ENCODE measurements at places on chromosomes 1 and 21. TPM values are rescaled to one million over a fixed set of nuclear protein-coding genes. Genes with fewer than 3 reads are reported as not detected.
A peak's percentile ranks its signal among the peaks of the same experiment; 100 is the strongest.

DNA sequence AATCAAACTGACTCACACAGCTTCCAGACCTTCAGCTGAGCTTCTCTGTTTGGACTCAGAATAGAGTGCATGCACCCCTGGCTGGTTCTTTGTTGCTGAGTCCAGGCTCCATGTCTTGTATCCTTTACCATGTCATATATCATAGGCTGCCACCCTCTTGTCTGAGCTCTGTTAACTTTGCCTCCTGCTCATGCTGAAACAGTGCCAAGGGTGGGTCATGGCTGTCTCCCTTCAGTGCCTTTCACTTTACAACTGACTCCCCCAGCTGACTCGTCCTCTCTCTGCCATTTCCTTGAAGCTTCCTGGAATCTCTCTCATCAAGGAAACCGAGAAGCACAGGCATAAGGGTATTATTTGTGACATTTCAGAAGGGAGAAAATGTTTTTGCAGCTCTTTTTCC lies 885.3 kb downstream of the TTLL7 start:
- DNase-seq: peak; percentile 22

DNA sequence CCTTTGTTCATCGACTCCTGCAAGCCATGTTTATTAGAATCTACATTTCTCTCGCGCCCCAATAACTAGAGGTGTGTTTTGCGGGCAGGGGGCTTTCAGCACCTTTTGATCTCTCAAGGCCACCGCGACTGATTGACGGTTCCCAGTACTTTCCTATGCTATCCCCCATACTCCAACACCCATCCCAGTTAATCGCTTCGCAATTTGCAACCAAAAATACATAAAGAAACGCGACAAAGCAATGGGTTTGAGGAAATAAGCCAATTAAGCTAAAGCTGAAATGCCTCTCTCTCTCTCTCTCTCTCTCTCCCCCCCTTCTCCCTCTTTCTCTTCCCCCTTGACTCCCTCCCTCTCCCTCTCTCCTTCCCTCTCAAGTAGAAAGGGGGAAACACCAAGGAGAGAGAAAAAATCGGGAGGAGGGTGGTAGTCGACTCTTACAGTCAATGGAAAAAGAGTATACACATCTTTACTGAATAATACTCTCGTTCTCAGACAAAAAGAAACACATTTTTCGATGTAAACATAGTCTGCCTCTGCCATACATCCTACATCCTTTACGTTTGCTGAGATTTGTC lies 128.0 kb upstream of the DPYD start:
- DNase-seq: no peak

- DNase-seq: no peak
These were observed at the start of gene LEFTY2 for GRCh38 chr1:225941187-225941941. Gene LEFTY2 (minus strand): TSS chr1:225941220. CDS start chr1:225941140, 80 bp downstream.

DNA sequence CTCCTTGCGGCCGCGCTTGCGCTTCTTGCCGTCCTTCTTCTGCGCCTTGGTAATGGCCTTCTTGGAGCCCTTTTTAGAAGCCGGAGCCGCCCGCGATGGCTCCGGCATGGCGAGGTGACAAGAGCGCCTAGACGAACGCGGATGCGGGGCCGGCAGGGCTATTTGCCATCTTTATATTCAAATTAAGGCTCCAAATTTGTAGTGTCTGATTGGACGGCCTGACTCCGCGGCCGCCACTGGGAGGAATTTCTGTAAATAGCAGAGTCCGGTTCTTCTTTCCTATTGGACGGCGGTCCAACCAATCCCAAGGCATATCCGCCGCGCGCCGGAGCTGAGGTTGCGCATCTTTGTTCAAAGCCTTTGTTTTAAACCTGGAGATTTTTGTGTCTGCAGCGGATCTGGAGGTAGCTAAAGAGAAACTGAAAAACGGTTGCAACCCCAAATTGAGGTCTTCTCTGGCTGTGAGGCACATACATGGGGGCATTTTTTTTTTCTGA lies 22.6 kb upstream of the RNF187 start:
- DNase-seq: no peak

- no peak for DNase-seq
These were observed 102.1 kb downstream of the RUNX1 start for GRCh38 chr21:34946916-34947534.

- no peak for DNase-seq
These were observed 321.2 kb downstream of the VAV3 start for GRCh38 chr1:107643766-107644165.

DNA sequence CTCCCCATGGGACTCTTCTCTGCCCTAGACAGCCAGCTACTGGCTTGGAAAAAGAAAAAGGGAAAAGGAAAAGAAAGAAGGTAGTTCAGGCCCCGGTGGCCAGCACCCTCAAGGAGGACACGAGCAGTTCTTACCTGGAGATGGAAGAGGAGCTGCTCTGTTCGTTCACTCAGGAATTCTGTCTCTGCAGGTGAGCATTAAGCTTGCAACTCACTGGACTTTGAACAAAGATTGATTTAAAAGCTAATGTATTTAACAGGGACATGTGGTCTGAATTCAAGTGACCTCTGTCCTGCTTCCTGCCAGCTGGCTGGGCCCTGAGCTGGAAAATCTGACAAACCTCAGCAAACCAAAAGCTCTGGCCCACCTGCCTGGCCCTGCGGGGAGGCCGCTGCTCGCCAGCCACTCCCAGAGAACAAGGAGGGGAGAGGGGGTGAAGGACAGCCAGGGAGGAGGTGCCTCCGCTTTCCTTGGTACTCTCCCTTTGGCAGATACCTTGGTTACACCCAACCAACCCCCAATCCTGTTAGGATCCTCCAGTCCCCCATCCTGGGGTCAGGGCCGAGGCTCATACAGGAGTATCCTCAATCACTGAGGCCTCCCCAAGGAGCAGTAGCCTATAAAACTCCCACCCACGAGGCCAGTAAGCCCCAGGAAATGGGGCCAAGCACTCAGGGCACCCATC lies at the start of gene PDZK1:
PDZK1 (minus strand) TSS at position 186 of the 685 bp plus-strand sequence. CDS start 19,347 bp downstream, outside the sequence.
- DNase-seq: peak; percentile 48

The PSRC1 gene
- 54.6 TPM for total RNA-seq

The SYT6 gene
- not detected for total RNA-seq

The KRTAP21-2 gene
- total RNA-seq: not detected

The CYP2J2 gene
- total RNA-seq: not detected

The TMED5 gene
- total RNA-seq: 40.3 TPM
